NCI-H2171 (cell line): ENCODE measurements at places on chromosomes 5 and 9.

DNA sequence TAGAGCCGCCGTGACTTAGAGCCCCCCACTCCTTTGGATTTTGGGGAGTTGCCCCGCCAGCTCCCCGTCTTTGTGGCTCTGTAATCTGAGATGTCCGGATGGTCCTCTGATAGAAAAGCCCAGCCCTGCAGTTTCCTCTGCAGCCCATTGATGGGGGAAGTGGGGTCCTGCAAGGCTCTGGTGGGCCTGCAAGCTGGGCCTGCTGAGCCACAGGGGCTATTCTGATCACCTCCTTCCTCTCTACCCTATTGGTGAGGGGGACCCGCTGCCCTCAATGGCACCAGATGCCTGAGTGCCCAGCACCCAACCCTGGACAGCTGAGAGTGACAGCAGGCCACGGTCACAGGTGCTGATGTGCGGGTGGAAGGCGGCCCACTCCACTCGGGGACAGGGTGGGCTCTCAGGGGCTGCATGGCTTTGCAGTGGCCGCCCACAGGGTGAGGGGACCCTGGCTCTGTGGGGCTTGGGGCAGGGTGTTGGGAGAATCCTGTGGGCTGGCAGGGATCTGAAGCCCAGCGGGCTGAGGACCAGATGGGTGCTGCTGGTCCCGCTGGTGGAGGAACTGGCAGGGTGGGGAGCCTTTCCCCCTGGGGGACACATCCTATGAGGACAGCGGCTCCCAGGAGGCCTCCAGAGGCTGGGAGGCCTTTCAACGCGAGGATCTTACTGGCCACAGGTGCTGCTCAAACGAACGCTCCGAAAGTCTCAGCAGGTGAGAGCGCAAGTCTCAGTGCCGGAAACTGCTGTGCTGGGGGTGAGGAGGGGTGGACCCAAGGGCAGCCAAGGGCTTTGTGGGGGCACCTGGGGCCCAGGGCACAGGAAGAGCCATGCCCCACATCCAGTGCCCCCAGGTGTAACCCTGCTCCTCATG lies 30.0 kb upstream of the LPCAT1 start:
- no peak for DNase-seq

GRCh38 chr5:103867857-103868598 lies 305.4 kb upstream of the NUDT12 start:
- no peak for DNase-seq

DNA sequence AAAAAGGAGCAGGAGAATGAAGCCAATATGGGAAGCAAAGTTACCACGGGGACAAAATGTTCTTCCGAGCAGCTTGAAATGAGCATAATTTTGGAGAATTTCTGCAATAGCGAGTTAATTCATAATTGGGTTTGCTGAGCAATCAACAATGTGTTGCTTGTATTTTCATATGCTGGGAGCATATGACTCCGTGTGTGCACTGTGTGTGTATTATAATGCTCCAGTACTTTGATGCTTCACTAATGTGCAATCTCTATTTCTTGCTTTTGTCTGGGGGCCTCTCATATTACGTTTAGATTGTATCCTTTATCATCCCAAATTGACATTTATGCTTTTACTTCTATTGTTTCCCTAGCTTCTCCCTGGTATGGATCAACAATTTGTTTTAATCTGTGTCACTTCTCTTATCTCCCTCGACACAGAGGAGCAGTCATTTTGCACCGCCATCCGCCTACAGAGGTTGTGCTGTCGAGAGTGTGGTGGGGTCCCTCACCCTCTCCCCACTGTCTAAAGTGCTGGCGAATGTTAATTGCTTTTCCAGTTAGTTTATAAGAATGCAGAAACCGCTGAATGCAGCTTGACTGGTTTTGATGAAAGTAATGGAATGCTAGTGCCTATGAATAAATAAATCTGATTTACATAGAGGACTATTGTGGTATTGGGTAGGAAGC lies 372.5 kb upstream of the WWC1 start:
- no peak for DNase-seq

- no peak for DNase-seq
Observed at GRCh38 chr9:92704528-92704927, 34.6 kb upstream of the IPPK start.

GRCh38 chr5:98705841-98706240 lies 67.6 kb upstream of the RGMB start:
- no peak for DNase-seq

- no peak for DNase-seq
Observed at GRCh38 chr9:72557549-72557948, 36.1 kb downstream of the TMC1 start.

DNA sequence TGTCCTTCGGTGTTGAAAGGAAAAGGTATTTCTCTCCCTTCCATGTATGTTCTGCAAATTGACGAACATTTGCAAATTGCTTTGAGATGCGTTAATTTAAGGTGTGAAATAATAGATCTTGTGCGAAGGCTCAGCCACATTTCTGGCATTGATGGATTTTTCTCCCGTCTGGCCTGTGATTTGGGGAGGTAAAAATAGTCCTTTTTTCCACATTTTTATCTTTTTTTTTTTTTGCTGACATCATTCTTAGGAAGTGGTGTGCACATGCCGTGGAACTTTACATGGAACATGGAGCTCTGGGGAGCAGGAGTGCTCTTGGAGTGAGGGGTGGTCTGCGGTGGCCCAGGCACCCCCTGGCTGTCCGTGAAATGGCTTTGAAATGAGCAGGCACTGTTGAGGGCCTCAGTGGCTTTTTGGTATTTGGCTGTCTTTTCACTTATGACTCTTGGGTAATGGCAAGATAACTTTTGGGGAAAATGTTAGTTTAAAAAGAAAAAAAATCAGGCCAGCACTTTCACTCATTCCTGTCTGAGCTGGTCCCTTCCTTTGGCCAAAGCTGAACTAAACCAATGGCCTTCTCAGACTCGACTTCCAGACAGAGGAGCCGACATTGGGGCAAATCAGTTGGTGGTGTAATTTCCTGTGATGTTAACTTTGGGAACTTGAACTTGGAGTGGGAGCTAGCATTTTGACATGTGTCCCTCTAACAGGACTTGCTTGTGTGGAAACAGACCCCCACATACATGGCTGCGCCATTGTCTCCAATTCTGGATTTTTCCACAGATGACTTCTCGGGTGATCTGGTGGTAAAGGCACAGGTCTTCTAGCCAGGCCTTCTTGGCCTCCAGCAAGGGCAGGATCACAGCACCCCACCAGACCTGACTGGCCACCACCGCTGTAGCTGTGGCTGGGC lies 4.2 kb downstream of the NEK6 start:
- DNase-seq: no peak

GRCh38 chr5:80117446-80117845 lies 82.3 kb downstream of the THBS4 start:
- DNase-seq: no peak

DNA sequence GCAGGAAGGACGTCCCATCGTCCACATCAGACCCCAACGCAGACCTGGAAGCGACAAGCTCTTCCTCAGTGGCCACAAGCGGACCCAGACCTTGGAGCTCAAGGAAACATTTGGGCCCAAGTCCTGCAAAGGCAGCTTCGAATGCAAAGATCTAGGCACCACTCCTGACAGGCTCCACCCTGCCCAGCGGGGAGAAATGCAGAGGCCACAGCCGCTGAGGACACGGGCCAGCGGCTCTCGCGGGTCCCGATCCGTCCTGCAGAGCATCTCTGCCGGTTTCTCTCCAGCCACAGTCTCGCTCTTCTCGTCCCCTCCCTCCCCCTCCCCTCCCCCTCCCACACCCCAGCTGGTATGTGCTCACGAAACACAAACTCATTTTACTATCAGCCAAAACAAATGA lies 4.9 kb downstream of the SOHLH1 start:
- DNase-seq: no peak

DNA sequence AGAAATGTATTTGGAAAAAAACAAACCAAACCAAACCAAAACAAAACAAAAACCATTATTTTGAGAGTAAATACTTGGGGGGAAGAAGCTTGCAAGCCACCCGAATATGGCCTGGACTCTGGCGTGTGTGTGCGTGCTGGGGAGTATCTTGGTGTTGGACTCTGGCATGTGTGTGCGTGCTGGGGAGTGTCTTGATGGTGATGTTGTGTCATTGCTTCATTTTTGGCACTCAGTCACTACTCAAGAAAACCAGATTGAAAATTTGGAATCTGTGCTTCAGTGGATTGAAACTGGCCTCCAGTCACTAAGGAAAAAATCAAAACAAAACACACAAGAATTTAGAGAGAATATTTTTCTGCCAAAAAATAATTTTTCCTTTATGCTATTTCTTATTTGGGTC lies 76.1 kb downstream of the ARRDC3 start:
- DNase-seq: no peak

DNA sequence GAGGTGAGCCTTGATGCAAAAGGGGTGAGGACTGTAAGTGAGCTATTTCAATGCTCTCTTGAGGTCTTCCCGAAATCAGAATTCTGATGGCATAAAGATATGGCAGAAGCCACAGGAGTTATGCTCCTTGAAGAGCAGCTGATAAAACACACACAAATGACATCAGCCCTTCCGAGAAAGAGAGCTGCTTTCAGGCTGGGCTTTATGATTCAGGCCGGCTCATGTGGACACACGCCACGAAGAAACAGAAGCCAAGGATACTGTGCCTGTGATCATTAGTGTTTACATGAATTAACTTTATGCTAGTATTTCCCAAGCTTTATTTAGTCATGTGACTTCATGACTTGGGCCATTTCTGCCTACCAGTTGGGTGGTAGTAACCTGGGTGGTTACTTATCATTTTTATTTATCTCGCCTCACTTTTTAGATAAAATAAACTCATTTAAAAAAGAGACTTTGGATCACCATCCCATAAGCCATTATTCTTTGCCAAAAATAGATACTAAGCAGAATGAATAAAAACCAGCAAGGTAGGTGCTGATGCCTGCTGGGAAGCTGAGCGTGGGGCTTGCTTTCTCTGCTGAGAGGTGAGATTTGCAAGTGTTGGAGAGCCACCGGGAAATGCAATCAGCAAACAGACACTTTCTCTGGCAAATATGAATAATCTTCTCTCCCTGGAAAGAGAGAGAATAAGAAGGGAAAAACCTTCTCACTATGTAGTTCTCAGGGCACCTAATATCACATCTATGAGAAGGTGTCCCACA lies 73.0 kb upstream of the SLC25A51 start:
- DNase-seq: no peak

GRCh38 chr9:97386733-97387503 lies 25.0 kb upstream of the TDRD7 start:
- peak; percentile 33 for DNase-seq

- no peak for DNase-seq
Observed at GRCh38 chr9:13388157-13388556, 108.7 kb upstream of the MPDZ start.

- no peak for DNase-seq
Observed at GRCh38 chr5:119948162-119948561, 318.8 kb downstream of the FAM170A start.

DNA sequence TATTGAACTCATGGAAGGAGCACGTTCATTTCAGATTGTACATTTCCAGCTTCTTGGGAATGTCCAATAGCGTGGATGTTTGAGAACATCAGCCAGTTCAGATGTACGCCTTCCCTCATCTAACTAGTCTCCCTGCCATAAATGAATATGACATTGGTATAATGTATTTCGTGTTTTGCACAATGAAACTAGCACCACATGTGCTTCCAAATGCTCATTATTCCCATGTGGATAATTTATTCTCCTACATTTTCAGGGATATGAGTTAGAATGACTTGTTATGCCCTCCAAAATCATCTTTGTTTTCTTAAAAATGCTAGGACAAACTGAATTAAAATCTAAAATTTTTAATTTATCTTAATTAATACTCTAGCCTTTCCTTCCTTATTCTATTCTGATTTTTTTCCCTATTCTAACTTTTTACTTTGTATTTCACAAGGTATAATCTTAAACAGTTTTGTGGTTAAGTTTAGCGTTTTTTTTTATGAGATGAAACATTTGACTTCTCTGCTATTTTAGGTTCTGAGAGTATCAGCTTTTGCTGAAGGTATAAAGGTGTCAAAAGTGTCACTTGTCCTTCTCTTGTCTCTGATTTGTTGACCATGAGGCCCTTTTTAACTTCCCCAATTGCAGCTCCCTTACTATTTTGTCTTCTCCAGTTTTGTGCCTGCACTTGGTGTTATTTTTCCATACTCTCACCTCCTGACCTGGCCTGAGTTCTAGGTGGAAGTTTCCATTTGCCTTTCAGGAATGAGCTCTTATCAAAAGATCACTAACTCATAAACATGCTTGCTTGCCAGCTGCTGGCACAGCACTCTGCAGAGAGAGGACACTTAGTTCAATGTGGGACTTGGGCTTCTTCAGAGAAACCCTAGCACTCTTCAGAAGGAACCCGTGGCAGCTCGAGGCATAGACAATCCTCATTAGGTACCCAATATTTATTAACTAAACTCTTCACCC lies 106.8 kb downstream of the FRMD3 start:
- no peak for DNase-seq

- DNase-seq: no peak
Observed at GRCh38 chr5:53469946-53470687, 10.3 kb upstream of the FST start.

DNA sequence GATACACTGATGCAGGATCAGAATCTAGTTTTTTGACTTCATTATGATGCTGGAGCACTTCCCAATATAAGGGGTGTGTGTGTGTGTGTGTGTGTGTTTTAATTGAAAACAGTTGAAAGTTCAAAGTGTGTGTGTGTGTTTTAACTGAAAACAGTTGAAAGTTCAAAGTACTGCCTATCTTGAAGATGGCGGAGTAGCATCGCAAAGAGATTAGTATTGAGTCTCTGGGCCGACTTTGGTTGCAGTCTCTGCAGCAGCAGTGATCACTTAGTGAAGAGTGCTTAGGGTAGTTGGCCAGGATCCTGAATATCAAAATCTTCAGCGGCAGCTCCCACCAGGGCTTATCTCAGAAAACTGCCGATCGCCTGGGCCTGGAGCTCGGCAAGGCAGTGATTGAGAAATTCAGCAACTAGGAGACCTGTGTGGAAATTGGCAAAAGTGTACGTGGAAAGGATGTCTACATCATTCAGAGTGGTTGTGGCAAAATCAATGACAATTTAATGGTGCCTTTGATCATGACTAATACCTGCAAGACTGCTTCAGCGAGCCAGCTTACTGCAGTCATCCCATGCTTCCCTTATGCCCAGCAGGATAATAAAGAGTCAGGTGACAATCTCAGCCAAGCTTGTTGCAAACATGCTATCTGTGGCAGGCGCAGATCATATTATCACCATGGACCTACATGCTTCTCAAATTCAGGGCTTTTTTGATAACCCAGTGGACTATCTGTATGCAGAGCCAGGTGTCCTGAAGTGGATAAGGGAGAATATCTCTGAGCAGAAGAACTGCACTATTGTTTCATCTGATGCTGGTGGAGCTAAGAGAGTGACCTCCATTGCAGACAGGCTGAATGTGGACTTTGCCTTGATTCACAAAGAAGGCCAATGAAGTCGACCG lies 7.3 kb upstream of the SCAI start:
- DNase-seq: no peak

GRCh38 chr9:33355933-33356332 lies 46.4 kb downstream of the AQP7 start:
- no peak for DNase-seq

DNA sequence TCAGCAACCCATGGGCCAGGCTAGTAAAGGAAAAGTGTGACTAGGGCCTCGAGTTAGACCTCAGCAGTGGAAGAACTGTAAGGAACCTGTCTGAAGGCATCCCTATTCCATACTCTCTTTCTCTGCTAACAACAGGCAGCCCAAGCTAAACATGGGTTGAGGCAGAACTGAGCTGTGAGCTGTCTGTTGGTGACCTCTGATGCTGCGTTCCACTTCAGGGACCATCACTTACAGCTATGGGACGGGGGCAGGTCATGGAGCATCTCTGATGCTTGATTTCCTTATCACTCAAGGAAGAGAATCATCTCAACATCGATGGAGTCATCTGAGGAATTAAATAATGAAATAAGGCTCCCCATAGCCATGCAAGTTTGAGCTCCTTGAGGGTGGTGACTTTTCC lies 174.8 kb downstream of the ACTL7B start:
- no peak for DNase-seq

- peak; percentile 26 for DNase-seq
Observed at GRCh38 chr9:5510989-5511388, 658 bp downstream of the PDCD1LG2 start.
